ENCODE measurements at places on chromosomes 12 and 14.

DNA sequence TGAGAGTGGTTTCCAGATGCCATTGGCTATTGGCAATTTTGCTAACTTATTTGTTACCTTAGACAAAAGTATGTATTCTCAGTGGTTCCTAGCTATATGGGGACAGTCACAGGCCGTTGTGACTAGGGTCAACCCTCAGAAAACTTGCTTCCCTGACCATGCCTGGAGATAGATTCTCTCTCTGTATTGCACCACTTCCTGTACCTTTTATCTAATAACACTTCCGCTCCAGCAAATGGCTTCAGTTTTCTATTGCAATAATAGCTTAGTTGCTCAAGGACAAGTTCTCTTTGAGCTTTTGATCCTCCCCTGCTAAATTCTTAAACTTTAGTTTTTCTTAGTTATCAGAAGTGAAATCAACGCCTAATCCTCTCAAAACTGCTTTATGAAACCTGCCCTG lies 338.0 kb downstream of the RMST start:
- DNase-seq, result no peak

DNA sequence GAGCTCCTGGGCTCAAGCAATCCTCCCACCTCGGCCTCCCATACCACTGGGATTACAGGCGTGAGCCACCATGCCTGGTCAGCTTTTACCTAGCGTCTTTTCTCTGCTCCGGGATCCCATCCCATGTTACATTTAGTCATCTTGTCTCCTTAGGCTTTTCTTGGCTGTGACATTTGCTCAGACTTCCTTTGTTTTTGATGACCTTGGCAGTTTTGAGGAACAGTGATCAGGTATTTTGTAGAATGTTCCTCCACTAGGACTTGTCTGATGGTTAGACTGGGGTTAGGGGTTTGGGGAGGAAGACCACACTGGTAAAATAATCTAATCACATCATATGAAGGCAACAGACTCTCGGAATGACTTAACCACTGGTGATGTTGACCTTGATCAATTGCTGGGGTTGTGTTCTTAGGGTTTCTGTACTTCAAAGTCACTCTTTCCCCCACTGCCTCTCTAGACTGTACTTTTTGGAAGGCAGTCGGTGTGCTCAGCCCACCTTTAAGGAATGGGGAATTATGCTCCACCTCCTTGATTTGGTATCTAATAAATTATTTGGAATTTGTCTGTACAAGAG lies 48.4 kb downstream of the RIN3 start:
- DNase-seq, result no peak

DNA sequence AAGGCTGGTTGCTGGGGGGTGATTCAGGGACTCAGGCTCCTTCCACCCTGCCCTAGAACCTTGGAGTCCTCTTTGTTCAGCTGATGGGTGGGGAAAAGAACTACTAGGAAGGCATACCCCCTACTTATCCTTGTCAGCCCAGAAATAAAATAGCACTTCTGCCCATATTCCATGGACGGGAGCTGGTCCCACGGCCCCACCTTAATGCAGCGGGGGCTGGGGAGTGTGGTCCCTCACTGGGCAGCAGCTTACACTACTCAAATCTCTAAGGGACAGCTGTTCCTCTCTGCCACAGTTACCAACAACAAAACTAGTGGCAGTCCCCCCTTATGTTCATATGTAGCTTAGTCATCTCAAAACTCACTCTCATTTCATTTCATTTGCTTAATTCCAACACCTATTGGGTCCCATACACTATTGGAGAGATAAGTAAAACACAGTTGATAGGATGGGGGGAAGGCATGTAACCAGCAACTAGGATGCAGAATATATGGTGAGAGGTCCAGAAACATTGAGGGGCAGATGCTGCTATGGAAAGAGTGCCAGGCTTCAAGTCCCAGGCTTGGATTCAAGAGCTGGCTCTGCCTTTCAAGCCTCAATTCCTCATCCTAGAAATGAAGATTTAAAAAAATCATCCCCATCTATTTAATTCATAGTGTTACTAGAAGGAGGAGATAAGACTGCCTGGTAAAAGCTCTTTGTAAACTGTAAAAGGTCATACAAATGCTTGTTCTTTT lies 83.7 kb upstream of the RIC8B start:
- DNase-seq, result no peak

- DNase-seq, result no peak
These were observed 45.2 kb upstream of the MYL2 start for GRCh38 chr12:110965574-110965973.

GRCh38 chr12:97404093-97404492 lies 58.5 kb upstream of the RMST start:
- DNase-seq, result no peak

DNA sequence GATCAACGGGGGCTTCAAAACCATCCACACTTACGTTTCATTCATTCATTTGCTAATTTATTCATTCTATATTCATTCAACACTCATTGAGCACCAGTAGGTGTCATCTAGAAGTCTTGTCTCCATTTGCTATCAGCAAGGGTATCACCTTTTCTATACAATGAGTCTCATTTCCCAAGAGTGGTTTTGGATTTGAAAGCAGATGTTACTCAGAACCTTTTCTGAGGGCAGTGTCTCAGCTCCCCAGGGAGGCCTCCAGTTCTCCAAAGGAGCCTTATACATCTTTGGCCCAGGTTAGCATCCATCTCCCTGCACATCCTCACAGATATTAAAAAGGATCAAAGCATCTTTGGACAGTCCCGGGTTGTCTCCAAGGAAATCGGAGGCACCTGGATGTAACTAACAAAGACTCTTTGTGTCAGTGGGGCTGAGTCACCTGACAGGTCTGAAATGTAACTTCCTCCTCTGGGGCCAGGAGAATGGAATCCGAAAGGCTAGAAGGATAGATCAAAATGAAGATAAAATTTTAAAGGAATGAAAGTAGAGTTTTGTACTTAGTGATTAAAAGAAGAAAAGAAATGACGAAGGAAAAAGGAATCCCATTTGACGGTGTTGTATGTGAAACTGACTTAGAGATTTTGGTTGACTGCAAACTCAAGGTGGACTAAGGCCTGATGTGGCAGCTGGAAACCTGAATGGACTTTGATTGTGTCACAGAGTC lies 103.0 kb downstream of the VCPKMT start:
- DNase-seq, result no peak

- no peak for DNase-seq
These were observed 7.7 kb upstream of the MMP19 start for GRCh38 chr12:55850401-55850800.
